ENCODE measurements at places on chromosomes 12 and 14. TPM values are rescaled to one million over a fixed set of nuclear protein-coding genes. Genes with fewer than 3 reads are reported as not detected.

The SDR9C7 gene
- total RNA-seq, result 0.39 TPM

The ASIC1 gene
- 451 TPM for total RNA-seq

- no peak for DNase-seq
Observed at GRCh38 chr12:4987076-4988046, 56.3 kb upstream of the KCNA5 start.

- no peak for DNase-seq
Observed at GRCh38 chr12:12404297-12404696, 47.4 kb downstream of the BORCS5 start.

- no peak for DNase-seq
Observed at GRCh38 chr12:99454539-99455172, 192.9 kb upstream of the GARIN6 start.

DNA sequence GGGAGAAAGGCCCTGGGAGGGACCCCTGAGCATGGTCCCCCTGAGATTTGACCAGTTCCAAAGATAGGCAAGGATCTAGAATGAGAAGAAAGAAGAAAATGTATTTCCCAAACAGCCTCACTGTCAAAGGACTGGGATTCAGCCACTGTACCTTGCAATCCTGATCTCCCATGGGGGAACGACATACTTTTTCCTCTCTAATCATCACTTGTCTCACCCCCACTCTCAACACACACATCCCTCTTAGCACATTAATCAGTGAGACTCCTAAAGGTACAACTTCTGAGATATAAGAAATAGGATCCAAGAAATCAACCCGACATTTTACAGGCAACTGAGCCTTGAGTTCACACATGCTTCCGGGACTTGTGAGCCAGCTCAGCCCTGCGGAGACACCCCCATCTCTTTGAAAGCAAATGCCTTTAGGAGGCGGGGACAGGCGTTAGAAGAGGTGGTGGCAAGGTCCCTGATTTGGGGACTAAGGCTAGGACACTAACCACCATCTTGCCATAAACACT is 1.4 kb downstream of the MAP3K9 start:
- DNase-seq, result peak; percentile 28

GRCh38 chr14:69464829-69465228 is 19.7 kb upstream of the PLEKHD1 start:
- DNase-seq, result no peak
